ENCODE measurements at places on chromosomes 1 and 21.

DNA sequence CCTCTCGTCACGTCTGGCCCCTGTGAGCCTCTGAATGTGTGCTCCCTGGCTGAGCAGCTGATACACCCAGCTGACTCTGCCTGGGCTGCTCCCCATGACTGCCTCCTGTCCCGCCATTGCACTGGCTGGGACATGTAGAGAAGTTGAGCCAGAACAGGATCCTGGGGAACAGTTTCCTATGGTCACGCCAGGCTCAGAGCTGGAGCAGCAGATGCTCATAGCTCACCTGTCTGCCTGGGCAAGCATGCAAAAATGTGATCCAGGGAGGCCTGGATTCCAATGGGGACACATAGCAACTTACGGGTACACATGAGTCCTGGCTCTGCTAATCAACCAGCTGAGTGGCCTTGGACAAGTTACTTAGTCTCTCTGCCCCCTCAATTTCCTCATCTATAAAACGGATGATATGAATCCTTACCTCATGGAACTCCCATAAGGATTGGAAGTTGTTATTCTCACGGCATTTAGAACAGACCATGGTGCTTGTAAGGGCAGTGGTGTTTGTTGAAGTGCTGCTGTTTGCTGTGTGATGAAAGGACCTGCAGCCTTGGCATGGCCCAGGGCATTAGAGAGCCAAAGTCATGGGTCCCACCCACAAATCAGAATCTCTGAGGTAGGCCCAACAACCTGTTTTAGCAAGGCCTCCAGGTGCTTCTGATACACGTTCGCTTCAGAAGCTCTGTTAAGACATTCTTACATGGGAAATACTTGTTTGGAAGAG lies 150.3 kb upstream of the VANGL1 start:
- no peak for DNase-seq

DNA sequence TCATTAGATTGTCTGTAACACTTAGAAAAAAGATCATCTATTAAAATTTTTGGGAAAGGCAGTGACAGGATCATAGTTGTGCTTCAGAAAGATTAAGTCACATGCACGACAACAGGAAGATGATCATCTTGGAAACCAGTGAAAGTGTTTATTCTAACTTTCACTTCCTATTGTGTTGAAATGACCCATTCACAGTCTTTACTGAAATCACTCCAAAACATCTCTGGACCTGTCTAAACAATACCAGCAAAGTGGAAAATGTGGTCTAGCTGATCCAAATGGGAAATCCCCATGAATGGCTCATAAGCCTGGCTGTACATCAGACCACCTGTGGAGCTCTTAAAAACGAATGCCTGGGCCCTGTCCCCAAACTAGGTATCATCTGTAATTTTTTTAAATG lies 111.1 kb upstream of the ETV3 start:
- DNase-seq = no peak

DNA sequence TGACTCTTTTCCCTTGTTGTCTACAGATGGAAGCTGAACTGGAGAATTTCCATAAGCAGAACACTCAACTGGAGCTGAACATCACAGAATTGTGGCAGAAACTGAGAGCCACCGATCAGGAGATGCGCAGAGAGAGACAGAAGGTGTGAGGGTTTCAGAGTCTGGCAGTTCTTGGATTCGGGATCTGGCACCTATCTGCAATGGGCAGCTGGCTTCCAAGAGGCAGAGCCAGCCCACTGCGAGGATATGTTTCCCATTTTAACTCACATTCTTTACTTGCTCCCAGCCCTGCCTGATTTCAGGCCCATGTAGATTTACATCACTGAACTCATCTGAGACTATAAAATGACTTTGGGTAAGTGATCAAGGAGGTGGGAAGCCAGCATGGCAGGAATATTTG lies 37.3 kb upstream of the TMEM125 start:
- no peak for DNase-seq

GRCh38 chr1:107851418-107851817 lies 113.6 kb downstream of the VAV3 start:
- DNase-seq = no peak

DNA sequence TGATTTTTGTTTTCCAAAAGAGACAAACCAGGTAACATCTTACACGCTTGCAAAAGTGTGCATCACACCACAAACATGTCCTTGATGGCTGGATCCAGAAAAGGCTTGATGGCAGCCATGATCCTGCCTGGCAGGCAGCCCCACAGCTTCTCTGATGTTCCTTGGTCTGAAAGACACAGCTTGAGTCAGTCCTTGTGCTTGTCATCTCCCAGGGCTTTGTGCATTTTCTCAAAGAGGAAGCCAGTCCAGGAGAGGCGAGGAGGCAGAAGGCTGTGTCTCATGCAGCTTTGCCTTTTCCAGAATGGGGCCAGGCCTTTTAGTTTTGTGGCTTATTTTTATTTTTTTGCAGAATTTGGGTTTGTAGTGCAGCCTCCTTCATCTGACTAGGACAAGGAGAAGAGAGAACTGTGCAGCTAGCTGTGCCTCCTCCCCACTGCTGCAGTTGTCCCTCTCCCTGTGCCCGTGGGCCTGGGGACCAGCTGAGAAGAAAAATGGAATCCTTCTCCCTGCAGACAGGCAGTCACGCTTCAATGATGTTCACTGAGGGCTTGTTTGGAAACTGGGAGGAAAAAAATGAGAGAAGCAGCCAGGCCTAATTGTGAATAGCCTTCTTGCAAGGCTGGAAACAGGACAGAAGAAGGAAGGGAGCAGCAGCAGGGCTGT lies 7.4 kb downstream of the FNDC5 start:
- no peak for DNase-seq
